Upper lobe of left lung (tissue), 6 donors: ENCODE measurements at places on chromosomes 16 and 17.
A peak's percentile ranks its signal among the peaks of the same experiment; 100 is the strongest.

DNA sequence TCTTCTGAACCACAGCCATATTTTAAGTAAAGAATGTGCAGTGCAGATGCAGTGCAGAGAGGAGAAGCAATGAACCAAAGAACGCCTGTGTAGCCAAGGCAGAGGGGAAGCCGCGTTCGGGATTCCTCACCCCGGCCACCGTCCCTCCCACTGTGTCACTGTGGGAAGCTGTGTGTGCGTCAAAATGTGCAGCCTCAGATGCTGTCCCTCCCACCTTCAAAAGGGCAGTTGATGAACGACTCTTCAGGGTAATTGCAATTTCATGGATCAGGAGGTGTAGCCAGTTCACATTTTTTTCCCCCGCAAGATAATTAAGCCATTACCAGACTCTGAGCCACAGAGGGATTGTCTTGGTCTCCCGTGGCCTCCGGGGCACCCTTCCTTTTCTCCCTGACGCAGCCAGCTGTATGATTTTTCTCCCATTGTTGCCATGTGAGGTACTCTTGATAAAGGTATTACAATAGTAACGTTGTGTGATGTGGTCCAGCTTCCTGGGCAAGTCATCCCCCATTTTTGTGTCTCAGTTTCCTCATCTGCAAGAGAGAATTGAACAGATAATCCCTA, 190.0 kb downstream of the FOXL1 start:
- no peak for DNase-seq

DNA sequence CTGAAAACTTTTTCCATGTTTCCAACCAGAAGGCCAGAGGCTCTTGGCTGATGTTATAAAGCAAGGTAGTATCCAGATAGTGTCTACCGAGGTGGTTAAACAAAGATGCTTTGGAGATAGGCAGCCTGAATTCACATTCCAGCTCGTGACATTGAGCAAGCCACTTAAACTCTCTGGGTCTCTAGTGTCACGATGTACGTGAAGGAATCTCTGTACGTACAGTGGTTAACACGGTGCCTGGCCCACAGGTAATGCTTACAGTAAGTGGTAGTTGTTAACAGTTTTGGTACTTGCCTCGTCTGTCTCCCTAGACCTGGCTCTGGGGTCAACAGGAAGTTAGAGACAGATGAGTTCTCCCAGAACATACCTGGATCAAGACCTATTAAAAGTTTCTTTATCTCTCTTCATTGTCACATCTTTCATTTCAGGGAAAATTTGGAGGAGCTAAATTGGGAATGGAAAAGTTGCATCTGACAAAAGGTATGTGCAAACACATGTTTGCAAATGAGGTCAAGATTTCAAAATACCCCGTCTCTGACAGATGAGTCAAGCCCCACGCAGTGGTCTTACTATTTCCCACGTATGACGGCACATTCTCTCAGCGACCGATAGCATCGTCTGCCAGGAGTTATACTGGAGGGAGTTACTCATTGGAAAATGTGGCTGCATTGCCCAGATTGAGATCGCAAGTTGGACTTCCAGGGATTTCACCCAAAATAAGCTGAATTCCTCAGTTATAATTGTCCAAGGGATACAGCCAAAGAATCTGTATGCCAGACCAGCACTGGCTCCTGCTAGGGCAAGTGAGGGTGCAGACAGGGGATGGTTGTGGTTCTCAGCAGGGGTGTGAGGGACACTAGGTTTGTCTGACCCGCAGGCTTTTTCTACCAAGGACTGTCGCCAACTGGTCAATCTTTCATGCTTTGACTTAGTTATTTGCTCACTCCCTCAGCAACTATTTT, 18.9 kb upstream of the MYH10 start:
- no peak for DNase-seq

DNA sequence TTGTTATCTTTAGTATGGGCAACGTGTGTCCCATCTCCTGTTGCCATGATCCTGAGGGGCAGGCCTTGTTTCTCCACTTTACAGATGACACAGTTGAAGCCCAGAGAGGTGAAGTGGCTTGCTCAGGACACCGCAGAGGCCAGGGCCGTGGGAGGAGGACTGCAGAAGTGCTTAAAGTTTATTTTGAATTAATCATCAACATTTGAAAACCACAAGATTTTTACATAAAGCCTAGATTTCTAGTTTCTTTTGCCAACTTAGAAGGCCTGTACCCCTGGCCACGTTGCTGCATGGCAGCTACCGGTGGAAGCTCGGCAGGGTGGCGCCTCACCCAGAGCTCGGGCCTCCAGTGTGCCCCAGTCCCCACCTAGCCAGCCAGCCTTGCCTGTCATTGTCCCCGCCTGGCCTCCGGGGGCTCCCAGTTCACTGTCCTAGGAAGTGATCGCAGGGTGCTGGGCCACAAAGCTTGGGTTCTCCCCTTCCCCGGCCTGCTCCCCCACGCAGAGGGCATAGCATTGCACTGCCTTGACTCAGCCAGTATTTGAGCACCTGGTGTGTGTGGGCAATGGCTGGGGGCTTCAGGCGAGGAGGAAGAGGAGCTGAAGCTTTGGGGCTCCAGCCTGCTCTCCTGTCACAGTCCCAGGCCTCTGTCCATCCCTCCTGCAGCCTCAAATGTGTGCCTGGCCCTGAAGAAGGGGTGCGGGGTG, 14.8 kb upstream of the ADCY7 start:
- peak; percentile 71 for DNase-seq

- DNase-seq, result peak; percentile 59
These were observed 42.8 kb upstream of the GSE1 start for GRCh38 chr16:85570213-85570734.

- no peak for DNase-seq
These were observed 16.6 kb upstream of the C1QTNF8 start for GRCh38 chr16:1112506-1113184.

DNA sequence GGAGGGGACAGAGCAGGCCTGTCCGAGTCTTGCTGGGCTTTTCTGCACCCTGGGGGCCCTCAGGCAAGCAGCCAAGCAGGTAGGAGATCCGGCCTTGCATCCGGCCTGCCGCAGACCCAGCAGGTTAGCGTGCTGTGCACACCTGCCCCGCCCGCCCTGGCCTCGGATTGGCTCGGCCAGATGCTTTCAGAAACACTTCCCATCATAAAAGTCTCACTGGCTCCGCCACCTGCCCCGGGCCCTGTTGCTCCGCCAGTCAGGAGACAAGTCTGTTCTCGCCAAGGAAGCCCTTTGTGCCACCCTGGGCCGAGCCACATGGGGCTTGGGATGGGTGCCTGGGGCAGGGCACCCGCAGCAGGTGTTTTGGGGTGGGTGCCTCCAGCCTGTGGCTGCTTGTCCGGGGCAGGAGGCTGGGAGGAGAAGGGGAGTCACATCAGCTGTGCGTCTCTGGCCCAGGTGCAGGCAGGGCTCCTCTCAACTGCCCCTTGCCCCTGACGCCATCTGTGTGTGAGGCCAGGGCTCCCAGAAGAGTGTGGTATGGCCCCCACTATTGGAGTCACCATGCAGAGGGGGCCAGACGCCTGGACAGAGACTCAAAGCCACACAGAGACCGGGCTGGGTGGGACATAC, 228.2 kb upstream of the GSE1 start:
- peak; percentile 80 for DNase-seq

GRCh38 chr16:53334581-53334980, 99.7 kb upstream of the RBL2 start:
- no peak for DNase-seq

GRCh38 chr17:28466521-28467048, 6.9 kb upstream of the SLC13A2 start:
- DNase-seq, result no peak
